Type B pancreatic cell (in vitro differentiated cells): ENCODE measurements at places on chromosomes 3 and 15. TPM values are rescaled to one million over a fixed set of nuclear protein-coding genes. Genes with fewer than 3 reads are reported as not detected.

CHRFAM7A gene
- 0.55 and 3.8 TPM in 2 replicates for total RNA-seq

SUMF1 gene
- total RNA-seq = 27.9 and 49.6 TPM in 2 replicates

DNA sequence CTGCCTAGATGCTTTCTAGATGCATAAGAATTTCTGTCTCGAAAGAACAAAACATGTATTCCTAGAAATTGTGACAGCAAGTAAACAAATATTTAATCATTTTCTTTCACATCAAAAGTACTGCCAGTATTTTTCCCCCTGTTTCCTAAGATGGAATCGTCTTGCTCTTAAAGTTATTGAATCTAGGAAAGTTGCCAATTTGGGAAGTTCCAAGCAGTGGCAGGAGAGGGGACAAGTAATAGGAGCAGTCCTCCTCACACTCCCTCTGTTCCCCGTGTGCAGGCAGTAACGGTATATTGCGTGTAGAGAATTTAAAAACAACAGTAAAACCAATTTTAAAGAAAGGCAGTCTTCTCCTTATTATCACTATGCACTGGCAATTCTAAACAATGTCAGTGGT lies 619.8 kb downstream of the TBL1XR1 start:
- DNase-seq = no peak

DNA sequence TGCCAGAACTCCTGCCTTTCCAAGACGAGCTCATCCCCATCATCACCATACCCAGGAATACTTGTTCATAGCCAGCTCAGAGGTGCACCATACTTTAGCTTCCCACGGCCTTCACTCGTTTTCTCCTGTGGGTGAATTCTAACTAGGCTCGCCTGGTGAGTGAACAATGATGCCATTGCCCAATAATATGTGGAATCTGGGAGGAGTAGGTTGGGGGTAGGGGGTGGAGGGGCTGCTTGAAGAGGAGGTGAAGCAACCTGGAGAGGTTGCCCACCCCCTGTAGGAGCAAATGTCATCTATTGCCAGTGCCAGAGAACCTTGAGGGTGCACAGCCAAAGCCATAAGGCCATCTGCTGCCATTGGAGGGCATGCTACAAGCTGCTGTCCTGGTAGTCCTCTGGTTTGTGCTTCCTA lies 592 bp upstream of the ZNF445 start:
- no peak for DNase-seq

GRCh38 chr15:83592370-83593040 lies 61.4 kb upstream of the ADAMTSL3 start:
- DNase-seq = no peak

CCDC9B gene
- total RNA-seq = 1.6 and 2.4 TPM in 2 replicates

ZNF80 gene
- total RNA-seq = not detected in 2 replicates

GRCh38 chr3:18018491-18019160 lies 276.2 kb upstream of the TBC1D5 start:
- DNase-seq = no peak

GRCh38 chr3:127166501-127167065 lies 26.3 kb upstream of the PRR23E start:
- no peak for DNase-seq

GRCh38 chr3:196849180-196849741 lies 18.5 kb upstream of the SENP5 start:
- DNase-seq = no peak

DNA sequence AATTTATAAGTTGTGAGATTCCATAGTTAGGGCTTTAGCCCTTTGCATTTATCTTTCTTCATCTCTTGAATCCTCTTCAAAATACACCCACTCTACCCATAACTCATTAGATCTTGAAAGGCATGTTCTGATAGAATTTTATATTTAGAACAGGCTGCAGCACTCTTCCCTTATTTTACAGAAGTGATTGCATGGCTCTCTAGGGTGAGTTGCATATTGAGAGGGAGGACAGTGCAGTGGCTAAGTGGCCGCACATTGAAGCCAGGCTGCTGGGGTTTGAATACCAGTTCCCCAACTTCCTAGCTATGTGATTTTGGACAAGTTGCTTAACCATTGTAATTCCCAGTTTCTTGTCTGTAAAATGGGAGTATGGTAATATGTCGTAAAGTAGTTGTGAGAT lies 2.5 kb downstream of the CD86 start:
- DNase-seq = no peak

GRCh38 chr3:173529062-173529711 lies 131.6 kb downstream of the NLGN1 start:
- no peak for DNase-seq

OGG1 gene
- 22.8 and 40.4 TPM in 2 replicates for total RNA-seq

- peak; percentile 71 for DNase-seq
These were observed 8.7 kb downstream of the SPCS1 start for GRCh38 chr3:52714335-52715302.

SST gene
- 553 and 667 TPM in 2 replicates for total RNA-seq

MESP1 gene
- 2.1 and 2.2 TPM in 2 replicates for total RNA-seq

DNA sequence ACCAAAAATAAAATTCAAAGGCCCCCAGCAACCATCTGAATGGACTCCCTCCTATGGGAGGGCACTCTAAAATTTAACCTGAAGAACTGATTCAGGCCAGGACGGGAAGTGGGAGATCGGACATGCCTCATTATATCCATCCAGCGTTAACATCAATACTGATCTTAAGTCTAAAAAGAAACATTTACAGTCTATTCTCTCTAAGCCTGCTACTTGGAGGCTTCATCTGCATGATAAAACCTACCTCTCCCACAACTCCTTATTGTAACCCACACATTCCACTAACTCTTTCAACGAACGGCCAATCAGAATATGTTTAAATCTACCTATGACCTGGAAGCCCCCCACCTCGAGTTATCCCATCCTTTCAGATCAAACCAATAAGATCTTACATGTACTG lies 68.4 kb downstream of the HERC1 start:
- no peak for DNase-seq

ENTPD3 gene
- 2.5 and 2.7 TPM in 2 replicates for total RNA-seq

PLA2G4F gene
- 1.1 and 3.2 TPM in 2 replicates for total RNA-seq
